ENCODE measurements at places on chromosomes 1 and 21.

- no peak for DNase-seq
Measured at GRCh38 chr1:100145116-100145515, 12.2 kb downstream of the TRMT13 start.

DNA sequence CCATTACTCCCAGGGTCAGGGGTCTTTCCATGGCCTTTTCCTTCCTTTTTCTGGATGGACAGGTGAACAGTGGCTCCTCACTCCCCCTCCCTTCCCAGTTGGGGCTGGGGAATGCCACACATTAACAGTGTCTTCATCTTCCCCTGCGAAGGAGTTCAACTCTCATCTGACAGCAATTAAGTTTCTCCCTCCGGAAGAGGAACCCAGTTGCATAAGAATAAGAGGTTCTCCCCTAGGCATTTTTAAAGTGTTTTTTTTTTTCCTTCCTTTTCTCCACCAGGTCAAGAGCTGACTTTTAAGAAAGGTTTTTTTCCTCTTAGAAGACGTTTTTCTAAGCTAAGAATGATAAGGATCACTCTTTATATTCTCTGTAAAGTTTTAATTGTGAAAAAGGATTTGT is 42.3 kb upstream of the FASLG start:
- DNase-seq, result no peak

DNA sequence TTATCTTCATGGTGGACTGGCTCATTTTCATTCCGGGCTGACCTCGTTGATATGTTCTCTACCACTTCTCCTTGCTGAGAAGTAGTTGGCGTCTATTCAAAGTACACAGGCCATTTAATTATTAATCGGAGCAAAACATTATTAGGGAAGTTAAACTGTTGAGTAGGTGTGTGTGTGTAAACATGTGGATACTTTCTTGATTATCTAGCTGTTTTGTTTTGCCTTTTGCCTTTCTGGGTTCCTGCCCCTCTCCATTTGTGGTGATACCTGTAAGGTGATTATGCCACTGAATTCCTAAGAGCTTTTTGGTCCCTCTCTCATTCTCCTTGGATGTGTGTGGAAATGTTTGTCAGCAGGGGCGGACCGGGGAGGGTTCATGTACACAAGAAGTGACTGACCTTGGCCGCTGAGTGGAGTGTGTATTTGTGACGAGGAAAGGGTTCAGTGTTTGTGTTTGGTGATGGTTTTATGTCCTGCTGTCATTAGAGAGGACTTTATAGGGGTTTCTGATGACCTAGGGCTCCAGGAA is 56.6 kb upstream of the PPP2R5A start:
- DNase-seq, result no peak

GRCh38 chr1:17465228-17465627 is 25.8 kb upstream of the RCC2 start:
- no peak for DNase-seq

GRCh38 chr1:220631238-220631815 is 58.8 kb upstream of the C1orf115 start:
- DNase-seq, result no peak

DNA sequence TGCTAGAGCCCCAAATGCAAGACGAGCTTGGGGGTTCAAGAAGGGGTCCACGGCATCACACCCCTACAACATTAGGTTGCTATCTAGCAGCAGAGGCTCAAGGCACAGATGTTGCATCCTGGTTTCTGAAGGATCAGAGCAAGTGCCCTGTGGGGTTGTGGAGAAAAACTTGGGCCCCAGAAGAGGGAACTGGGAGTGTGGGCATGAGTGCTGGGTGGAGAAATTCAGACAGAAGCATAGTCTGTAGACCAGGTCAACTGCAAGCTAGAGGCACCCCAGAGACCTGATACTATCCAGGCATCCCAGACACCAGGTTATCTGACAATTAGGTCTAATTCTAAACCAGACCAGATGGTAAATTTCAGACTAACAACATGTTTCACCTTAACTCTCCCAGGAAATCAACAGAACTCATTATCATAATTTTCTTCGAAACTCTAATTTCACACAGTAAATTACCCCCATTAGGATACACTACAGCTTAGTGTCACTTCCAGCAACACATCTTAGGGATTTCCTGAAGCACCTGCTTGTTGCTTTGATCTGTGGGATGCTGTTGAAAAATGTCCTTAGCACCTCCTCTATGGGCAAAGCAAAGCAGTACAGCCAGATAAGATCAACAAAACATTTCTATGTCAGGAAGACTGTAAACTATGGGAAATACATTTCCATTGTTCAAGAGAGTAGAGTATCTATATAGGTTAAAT is 179.3 kb downstream of the VAV3 start:
- DNase-seq, result no peak

DNA sequence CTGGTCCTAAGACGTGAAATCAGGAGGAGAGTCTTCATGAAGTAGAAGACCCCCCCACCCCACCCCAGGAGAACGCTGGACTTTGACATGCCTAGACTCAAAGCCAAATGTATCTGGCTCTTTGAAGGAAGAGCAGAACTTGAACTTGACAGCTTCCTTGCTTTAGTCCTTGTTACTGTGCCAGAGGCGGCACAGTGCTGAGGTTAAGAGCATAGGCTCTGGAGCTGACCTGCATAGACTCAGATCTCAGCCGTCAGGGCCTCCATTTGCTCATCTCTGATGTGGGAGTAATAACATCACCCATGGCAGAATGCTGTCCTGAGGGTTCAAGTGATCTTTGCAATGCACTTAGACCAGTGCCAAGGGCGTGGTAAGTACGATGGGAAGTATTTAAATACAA is 39.0 kb downstream of the COL6A1 start:
- no peak for DNase-seq

DNA sequence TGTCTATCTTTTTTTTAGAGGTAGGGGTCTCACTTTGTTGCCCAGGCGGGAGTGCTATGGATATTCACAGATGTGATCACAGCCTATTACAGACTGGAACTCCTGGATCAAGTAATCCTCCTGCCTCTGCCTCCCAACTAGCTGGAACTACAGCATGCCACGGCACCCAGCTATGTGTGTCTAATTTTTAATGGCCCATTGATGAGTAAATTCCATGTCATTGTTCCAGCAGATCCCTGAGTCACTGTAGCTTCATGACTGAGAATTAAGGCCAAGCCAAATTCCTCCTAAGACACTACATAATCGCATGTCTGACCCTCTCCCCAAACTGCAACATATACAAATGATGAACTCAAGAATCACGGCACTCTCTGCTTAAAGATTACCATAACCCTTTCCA is 84.2 kb upstream of the RGS2 start:
- DNase-seq, result no peak

GRCh38 chr1:38776466-38777065 is 83.0 kb downstream of the RRAGC start:
- no peak for DNase-seq

- no peak for DNase-seq
Measured at GRCh38 chr1:57489358-57490036, 65.6 kb upstream of the DAB1 start.

DNA sequence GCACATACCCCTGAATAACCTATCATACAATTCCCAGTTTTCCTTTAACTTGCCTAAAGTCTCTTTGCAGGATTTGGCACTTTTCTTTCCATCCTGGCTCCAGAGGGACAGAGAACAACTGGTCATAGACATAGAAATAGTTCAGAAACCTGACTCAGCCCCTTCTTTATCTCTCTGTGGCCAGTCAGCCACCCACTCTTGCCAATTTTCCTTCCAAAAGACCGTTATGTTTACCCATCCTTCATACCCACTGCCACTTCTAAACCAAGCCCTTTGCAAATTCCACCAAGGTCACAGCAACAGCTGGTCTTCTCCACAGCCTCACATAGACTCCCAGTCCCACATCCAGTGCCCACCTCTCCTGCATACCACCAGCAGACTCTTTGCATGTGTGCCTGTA is 127.2 kb upstream of the FGGY start:
- no peak for DNase-seq

- no peak for DNase-seq
Measured at GRCh38 chr21:42120101-42120902, 49.2 kb downstream of the UMODL1 start.

- no peak for DNase-seq
Measured at GRCh38 chr1:178039891-178040290, 54.0 kb upstream of the RASAL2 start.

DNA sequence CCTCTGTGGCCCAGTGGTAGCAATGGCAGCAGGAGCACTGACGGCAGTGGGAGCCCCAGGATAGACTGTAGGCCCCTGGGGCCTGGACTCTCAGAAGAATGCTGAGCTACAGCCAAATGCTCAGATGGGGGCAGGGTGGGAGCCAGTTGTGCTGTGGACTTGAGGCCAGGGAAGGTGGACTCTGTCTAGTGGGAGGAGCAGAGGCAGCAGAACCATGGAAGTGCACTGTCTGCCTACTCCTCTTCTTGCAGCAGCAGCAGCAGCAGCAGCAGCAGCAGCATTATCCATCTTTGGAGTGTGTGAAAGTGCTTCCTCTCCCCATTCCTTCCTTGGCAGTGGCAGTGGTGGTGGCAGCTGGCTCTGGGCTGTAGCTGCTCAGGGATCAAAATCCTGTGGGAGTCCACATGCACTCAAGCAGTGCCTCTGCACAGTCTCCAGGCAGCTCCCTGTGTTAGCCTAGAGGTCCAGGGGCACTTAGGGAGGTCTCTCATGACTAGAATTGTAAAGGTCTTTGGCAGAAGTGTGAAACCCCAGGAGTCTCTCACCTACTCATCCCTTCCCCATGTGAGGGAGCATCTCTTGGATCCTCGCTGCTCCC is 917.9 kb upstream of the B3GALT2 start:
- DNase-seq, result no peak

GRCh38 chr1:172255223-172255560 is 165.3 kb upstream of the C1orf105 start:
- no peak for DNase-seq

DNA sequence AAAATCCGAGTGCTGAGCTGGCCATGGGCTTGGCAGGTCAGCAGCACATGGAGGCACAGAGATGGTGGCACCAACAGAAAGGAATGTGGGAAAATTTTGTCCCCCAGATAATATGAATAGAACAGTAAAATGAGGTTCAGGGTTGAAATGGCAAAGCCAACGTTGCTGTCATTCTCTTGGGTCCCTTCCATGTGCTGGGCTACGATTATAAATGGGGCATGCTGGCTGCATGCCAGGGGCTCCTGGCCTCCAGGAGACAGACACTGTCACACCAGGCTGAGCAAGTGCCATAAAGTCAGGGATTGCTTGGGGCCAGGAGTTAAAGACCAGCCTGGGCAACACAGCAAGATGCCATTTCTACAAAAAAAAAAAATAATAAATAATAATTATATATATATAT is 77.1 kb downstream of the TOMM20 start:
- no peak for DNase-seq

- no peak for DNase-seq
Measured at GRCh38 chr21:26818906-26819305, 26.3 kb downstream of the ADAMTS1 start.

GRCh38 chr1:164602480-164603093 is 43.6 kb downstream of the PBX1 start:
- no peak for DNase-seq

DNA sequence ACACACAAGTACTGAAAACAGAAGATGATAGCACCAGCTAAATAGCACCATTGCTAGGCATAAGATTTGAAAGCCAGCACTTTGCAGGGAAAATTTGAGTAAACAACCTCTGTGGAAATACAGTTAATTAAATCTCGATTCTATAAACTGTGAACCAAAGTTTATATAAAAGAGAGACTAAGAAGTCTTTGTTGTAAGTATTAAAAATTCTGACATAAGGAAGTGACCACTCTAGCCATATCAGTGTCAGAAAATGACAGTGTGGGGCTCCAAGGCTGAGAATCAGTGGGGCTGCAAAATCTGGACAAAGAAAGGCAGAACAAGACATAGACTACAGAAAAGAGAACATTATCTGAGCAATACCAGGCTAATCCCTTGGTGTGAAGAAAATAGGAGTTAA is 292.2 kb downstream of the ST6GALNAC3 start:
- DNase-seq, result no peak

DNA sequence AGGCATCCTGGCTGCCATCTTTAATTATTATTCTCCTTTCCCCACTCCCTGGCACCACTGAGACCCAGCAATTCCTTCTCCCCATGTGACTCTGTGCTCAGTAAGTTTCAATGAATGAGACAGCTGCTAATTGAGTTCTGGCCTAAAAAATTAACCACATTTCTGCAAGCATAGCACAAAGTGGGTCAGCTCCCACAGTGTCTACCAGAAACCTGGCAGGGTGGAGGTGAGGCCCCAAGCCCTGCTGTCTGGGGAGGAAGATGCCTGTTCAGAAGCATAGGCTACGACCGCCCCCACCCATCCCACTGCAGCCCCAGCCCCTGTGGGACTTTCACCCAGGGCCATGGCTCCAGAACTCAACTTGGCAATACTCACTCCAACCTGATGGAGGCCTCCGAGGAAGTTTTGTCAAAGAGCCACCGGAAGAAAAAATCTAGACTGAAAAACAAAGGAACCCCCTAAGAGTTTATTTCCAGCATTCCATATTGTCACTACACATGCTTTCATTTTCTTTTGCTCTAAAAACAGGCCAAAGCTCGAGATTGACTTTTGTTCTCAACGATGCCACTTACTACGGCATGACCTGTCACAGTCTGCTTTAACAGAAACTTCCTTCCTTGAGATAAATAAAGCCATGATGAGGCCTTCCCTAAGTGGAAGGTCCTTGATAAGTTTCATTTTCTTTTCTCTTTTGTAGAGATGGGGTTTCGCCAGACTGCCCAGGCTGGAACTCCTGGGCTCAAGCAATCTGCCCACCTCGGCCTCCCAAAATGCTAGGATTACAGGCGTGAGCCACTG is 26.5 kb downstream of the TMEM63A start:
- DNase-seq, result no peak

GRCh38 chr1:151825204-151825603 is 6.4 kb downstream of the RORC start:
- no peak for DNase-seq

GRCh38 chr1:201608635-201609395 is 69.9 kb downstream of the NAV1 start:
- DNase-seq, result no peak

GRCh38 chr1:4786055-4786454 is 131.6 kb downstream of the AJAP1 start:
- DNase-seq, result no peak

GRCh38 chr1:17640393-17640792 is 100.9 kb downstream of the ARHGEF10L start:
- no peak for DNase-seq

DNA sequence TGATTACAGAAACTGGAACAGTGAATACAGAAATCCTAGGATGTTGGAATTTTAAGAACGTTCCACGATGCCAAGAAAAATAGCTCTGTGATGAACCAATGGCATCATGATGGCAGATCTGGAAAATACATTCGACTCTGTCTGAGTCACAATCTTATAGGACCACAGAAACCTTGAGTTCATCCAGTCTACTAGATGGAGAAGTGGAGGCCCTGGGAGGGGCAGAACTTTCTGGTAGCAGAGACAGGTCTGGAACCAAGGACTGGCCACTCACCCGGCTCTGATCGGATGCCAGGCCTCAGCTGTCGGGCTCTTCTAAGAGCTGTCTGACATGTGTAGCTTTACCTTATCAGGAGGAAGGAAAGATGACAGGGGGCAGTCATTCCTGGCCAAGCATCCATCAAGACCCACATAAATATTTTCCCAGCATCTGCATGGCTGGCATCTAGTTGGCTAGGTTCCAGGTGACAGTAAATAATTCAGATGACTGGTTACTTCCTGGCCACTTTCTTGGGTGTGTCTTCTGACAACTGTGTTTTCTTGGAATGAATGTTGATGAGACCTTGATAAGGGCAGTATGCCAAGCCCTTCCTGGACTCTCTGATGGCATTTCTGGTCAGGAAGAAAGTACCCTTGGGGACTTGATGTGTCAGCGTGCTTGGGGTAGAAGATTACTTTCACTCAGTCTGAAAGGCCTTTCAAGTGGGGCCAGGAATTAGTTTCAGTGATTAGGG is 72.6 kb upstream of the TRABD2B start:
- DNase-seq, result no peak

GRCh38 chr1:227780101-227781044 is 35.1 kb upstream of the PRSS38 start:
- no peak for DNase-seq

Measured in stimulated activated CD8-positive, alpha-beta memory T cell treated with anti-CD3 and anti-CD28 coated beads, Interleukin-2, amount 100 ng/mL, for 1 hour (primary cell).